ENCODE measurements at places on chromosomes 11 and 22. TPM values are rescaled to one million over a fixed set of nuclear protein-coding genes. Genes with fewer than 3 reads are reported as not detected.

GRCh38 chr11:114915871-114916805, 237.8 kb downstream of the NXPE2 start:
- no peak for DNase-seq

DNA sequence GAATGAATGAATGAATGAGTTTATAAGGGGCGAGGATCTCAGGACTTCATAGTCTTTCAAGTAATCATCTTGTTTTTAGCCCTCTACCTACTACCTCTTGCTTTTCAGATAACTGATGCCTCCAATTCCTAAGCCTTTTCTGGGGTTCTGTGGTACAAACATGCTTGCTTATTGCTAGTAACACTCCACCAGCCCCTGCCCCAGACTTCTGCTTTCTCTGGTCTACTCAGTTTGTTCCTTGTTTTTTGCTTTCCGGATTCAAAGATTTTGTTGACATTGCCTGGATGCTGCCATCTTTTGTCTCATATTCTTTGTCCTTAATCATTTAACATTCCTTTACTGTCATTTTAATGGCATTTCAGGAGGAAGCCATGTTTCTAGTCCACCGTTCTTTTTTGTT, 8.9 kb upstream of the TMEM9B start:
- no peak for DNase-seq

KRTAP5-1 gene
- total RNA-seq, result not detected

GRCh38 chr11:44427432-44427831, 117.5 kb upstream of the ALX4 start:
- no peak for DNase-seq

GRCh38 chr11:20444535-20444934, 57.0 kb downstream of the PRMT3 start:
- DNase-seq, result no peak
